ENCODE measurements at places on chromosomes 7 and 10. TPM values are rescaled to one million over a fixed set of nuclear protein-coding genes. Genes with fewer than 3 reads are reported as not detected.

GPR26 gene
- not detected for total RNA-seq

CDK1 gene
- total RNA-seq: not detected

ENTPD1 gene
- total RNA-seq: 3.0 TPM

- H3K4me3 ChIP-seq: no peak overlapping the region
- no peaks in the 10 kb centered on the region for H3K4me1 ChIP-seq
- no peaks in the 10 kb centered on the region for H3K27me3 ChIP-seq
- no peak overlapping the region for H3K27ac ChIP-seq
Observed at GRCh38 chr10:124286621-124287020, 132.1 kb downstream of the OAT start.

DNA sequence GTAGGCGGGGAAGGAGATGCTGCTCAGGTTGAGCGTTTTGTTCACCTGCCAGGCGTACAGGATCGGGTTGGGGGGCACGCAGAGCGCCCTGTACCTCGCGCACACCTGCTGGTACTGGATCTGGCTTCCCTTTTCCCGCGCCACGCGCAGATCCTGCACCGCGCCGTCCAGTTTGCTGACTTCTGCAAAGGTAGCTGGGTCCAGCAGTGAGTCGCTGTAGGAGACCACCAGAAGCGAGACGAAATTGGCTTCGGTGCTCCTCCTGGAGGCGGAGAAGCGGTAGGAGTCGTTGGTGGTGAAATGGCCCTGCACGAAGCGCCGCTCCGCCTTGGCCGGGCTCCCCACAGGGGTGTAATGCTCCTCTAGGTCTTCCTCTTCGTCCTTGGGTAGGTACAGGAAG, 90.7 kb upstream of the RAB18 start:
- DNase-seq: peak; percentile 23
- H3K27ac ChIP-seq: no peak overlapping the region
- H3K36me3 ChIP-seq: no peaks in the 10 kb centered on the region
- no peak overlapping the region for H3K4me3 ChIP-seq
- H3K27me3 ChIP-seq: no peaks in the 10 kb centered on the region
- H3K4me1 ChIP-seq: no peaks in the 10 kb centered on the region

DNA sequence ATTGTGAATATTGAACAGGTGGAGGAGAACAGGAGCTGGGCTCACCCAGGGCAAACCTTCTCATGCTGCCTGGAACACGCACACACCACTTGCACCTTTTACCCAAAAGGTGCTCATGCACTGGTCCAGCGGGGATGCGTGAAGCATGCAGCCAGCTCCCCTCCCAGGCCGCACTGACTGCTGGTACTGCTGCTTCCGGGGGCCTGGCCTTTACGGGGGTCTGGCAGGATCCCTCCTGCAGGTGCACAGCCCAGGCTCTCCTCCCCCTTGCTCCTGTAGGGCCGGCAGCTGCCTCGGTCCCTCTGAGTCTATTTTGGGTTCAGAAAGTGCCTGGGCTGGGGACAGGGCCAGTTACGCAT, 221.7 kb downstream of the DNAJB6 start:
- H3K27ac ChIP-seq: no peak overlapping the region
- no peaks in the 10 kb centered on the region for H3K4me1 ChIP-seq
- no peaks in the 10 kb centered on the region for H3K27me3 ChIP-seq
- DNase-seq: no peak

CRTAC1 gene
- total RNA-seq: 0.52 TPM

DYNC1I1 gene
- total RNA-seq: 4.2 TPM

- H3K36me3 ChIP-seq: peaks cover 12% of the 10 kb centered on the region
- peaks cover 6% of the 10 kb centered on the region for H3K4me1 ChIP-seq
- no peak overlapping the region for H3K4me3 ChIP-seq
- no peak for DNase-seq
Observed at GRCh38 chr7:151125470-151125845, 39.2 kb downstream of the AGAP3 start.

DNA sequence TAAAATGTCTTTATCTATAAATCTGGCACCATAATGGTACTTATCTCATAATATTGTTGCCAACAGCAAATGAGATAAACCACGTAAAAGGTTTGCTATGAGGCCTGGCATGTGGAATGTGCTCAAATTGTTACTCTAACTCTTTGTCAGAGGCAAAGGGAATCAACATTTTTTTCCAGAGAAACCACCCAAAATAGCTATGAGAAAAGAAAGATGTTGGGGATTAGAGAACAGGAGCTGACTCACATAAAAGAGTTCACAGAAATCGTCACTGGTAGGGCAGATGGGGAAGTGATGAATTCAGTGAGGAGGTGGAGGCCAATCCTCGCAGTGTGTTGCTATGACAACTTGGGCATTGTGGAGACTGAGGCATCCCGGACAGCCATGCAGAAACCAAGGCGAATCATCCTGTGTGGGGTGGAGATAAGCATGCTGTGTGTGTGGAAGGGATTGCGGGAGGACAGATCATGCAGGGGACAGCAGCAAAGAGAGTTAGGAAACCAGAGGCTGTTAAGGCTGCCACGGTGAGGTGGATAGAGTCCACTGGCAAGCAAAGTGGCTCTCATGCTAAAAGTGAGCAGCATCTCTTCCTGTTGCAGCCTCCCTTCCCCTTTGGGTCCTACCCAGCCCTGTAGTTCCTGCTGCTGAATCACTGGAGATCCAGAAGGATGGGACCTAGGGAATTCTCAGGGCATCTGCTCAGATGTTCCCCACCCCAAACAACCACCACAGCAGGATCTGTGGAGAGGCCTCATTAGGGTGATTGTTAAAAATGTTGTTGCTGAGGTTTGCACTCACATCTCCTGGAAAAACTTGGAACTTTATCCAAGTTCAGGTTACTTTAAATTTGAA, 103.9 kb downstream of the CUBN start:
- peak; percentile 62 for DNase-seq
- H3K4me3 ChIP-seq: no peak overlapping the region
- no peaks in the 10 kb centered on the region for H3K36me3 ChIP-seq
- no peak overlapping the region for H3K27ac ChIP-seq
- H3K4me1 ChIP-seq: no peaks in the 10 kb centered on the region
- H3K27me3 ChIP-seq: no peaks in the 10 kb centered on the region

DNA sequence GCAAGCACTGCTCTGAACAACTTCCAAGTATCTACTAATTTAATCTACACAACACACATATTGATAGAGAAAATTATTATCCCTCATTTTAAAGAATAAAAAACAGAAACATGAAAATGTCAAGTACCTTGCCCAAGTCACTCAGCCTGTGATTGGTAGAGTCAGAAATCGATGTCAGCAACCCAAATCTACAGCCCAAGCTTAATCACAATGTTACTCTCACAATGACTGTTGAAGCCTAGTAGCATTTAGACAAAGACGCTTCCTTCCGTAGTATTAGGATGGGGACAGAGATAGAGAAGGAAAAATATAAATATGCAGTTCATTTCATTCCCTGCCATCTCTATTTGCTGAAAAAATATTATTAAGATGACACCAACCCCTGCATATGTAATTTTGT, 242.5 kb downstream of the ELMO1 start:
- H3K27me3 ChIP-seq: no peaks in the 10 kb centered on the region
- H3K4me1 ChIP-seq: peaks cover 17% of the 10 kb centered on the region

- H3K4me3 ChIP-seq: no peak overlapping the region
- H3K36me3 ChIP-seq: no peaks in the 10 kb centered on the region
- no peaks in the 10 kb centered on the region for H3K4me1 ChIP-seq
- no peaks in the 10 kb centered on the region for H3K27me3 ChIP-seq
- DNase-seq: no peak
- no peak overlapping the region for H3K27ac ChIP-seq
Observed at GRCh38 chr7:4085937-4086691, 596.0 kb upstream of the FOXK1 start.

DNA sequence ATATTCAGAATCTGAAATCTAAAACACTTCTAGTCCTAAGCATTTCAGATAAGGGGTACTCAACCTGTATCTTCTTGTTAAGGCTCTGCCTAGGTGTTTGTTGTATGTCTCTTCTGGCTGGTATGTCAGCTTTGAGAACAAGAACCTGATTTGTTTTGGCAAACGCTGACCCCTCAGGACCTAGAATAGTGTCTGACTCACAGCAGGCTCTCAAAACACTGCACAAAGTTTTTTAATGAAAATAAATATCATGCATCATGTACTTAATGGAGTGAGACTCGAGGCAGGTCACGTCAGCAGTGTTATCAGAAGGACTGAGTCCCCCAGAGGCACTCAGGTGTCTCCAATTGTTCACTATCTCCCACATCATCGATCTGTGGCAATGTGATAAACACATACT, 99.1 kb downstream of the GLI3 start:
- no peak overlapping the region for H3K27ac ChIP-seq
- no peaks in the 10 kb centered on the region for H3K27me3 ChIP-seq
- H3K4me3 ChIP-seq: no peak overlapping the region
- no peaks in the 10 kb centered on the region for H3K36me3 ChIP-seq

DNA sequence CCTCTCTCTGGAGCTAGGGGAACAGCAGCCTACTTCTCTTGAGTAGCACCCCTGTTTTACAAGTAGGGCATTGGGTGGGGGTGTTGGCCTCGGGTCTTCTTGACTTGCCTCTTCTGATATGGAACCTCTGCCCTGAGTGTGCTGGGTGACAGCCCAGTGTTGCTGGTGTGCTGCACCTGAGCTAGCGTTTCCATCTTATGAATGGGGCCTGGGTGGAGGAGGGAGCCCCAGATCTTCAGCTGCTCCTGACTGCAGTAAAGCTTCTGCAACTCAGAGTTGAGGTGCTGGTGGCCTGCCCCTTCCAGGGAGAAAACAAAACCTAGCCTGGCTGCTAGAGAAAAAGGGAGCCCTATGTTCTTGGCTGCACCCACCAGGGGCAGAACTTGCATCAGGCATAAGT, 202.5 kb upstream of the SHH start:
- DNase-seq: no peak
- H3K4me3 ChIP-seq: no peak overlapping the region
- H3K27me3 ChIP-seq: no peaks in the 10 kb centered on the region

- DNase-seq: no peak
- H3K4me1 ChIP-seq: peaks cover 45% of the 10 kb centered on the region
- H3K27me3 ChIP-seq: no peaks in the 10 kb centered on the region
- H3K27ac ChIP-seq: peak overlapping the region; percentile 31
Observed at GRCh38 chr10:102769375-102770107, 25.8 kb downstream of the WBP1L start.

SH2B2 gene
- 1.0 TPM for total RNA-seq

GRCh38 chr7:27576360-27576944, 86.2 kb downstream of the HIBADH start:
- H3K4me1 ChIP-seq: no peaks in the 10 kb centered on the region
- DNase-seq: no peak
- H3K27me3 ChIP-seq: no peaks in the 10 kb centered on the region
- H3K4me3 ChIP-seq: no peak overlapping the region

CALHM2 gene
- total RNA-seq: 11.4 TPM

GRCh38 chr10:126397640-126398382, 9.5 kb upstream of the ADAM12 start:
- H3K27ac ChIP-seq: no peak overlapping the region
- no peak overlapping the region for H3K4me3 ChIP-seq
- no peaks in the 10 kb centered on the region for H3K4me1 ChIP-seq

DNA sequence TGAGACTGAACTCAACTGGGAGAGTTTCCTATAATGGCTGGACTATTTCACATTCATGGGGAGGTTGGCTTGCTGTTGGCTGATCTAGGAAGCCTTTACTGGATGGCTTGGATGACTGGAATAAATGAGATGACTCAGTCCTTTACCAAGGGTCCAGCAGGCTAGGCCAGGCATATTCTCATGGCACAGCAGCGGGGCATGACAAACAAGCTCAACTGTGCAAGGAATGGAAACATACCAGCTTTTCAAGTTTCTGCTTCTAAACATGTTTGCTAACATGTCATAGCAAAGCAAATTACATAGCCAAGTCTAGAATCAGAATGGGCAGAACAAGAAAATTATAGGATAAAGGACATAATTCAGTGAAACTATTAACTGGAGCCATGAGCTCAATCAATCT, 46.8 kb upstream of the CRTAC1 start:
- no peaks in the 10 kb centered on the region for H3K4me1 ChIP-seq
- no peak overlapping the region for H3K4me3 ChIP-seq
- no peaks in the 10 kb centered on the region for H3K27me3 ChIP-seq
- no peaks in the 10 kb centered on the region for H3K36me3 ChIP-seq
- H3K27ac ChIP-seq: no peak overlapping the region

DNA sequence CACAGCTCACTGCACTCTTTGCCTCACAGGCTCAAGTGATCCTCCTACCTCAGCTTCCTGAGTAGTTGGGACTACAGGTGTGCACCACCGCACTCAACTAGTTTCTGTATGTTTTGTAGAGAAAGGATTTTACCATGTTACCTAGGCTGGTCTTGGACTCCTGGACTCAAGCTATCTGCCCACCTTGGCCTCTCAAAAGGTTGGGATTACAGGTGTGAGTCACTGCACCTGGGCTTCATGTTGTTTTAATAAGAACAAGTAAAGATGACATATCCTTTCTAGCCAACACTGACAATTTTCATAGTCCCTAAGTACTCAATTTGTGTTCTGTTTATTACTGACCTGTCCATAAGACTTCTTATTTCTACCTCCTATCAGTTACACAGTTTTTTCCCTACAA, 16.8 kb downstream of the SEMA3C start:
- H3K4me1 ChIP-seq: no peaks in the 10 kb centered on the region
- no peak overlapping the region for H3K27ac ChIP-seq
- no peaks in the 10 kb centered on the region for H3K27me3 ChIP-seq
- H3K36me3 ChIP-seq: no peaks in the 10 kb centered on the region
- no peak for DNase-seq
- H3K4me3 ChIP-seq: no peak overlapping the region

DNA sequence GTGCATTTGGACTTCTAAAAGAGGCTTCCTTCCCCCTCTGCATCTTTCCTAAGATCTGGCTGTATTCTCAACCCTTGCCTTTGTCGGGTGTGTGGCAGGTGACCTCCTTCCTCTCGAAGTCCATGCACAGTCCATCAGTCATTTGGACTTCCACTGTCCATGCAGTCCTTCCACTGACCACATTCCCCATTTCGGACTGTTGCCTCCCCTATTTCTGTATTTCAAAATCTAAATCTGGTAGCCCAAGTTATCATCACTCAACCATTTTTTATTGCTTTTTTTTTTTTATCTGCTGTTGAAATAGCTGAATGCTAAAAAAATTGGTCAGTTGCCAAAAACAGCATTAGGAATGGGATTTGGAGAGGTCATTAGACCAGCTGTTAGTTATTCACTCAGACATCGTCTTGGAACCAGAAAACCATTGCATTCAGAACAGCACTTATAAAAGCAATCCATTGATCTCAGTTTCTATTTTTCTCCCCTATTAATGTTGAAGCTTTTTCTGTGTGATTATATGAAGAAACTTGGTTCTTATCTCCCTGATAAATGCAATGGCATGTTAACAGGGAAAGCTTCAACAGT, 575.6 kb downstream of the KIF20B start:
- no peaks in the 10 kb centered on the region for H3K27me3 ChIP-seq
- no peak overlapping the region for H3K27ac ChIP-seq
- H3K4me1 ChIP-seq: no peaks in the 10 kb centered on the region
- no peak for DNase-seq
- H3K4me3 ChIP-seq: no peak overlapping the region

All from body of pancreas (tissue), 4 donors.